ENCODE measurements at places on chromosomes 4 and X. TPM values are rescaled to one million over a fixed set of nuclear protein-coding genes. Genes with fewer than 3 reads are reported as not detected.

DNA sequence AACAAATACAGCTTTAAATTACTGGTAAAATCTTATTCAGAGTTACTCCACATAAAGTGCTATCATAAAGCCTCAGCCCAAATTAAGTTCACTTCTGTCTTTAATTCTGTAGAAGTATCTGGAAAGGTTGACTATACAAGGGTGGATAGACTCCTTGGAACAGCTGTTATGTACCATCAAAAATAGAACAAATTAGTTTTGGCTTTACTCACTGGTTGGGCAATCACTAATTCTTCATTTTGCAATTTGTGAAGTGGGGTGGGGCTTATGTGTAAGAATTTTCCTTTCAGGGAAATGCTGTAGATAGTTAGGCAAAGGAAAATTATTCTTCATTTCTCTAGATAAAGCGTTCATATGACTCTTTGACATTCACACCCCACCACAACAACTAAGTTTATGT lies 7.8 kb downstream of the DIAPH2 start:
- DNase-seq = no peak

DNA sequence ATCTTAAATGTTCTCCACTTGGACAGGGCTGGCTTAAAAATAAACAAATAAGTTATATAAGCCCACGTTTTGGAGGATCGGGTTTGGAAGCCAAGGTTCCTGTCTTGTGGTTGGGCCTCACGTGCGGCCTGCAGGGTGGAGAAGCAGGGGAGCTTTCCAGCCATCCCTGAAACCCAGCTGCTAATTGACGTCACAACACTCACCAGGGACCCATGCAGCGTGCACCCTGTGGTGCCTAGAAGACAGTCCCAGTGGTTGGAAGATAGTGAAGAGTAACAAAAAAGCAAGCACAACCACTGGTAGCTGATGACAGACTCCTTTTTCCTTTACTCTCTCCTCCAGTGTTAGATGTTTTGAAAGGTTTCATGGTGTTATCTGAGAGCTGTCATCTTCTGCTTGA lies 142.0 kb upstream of the RBPJ start:
- DNase-seq = peak; percentile 67

DNA sequence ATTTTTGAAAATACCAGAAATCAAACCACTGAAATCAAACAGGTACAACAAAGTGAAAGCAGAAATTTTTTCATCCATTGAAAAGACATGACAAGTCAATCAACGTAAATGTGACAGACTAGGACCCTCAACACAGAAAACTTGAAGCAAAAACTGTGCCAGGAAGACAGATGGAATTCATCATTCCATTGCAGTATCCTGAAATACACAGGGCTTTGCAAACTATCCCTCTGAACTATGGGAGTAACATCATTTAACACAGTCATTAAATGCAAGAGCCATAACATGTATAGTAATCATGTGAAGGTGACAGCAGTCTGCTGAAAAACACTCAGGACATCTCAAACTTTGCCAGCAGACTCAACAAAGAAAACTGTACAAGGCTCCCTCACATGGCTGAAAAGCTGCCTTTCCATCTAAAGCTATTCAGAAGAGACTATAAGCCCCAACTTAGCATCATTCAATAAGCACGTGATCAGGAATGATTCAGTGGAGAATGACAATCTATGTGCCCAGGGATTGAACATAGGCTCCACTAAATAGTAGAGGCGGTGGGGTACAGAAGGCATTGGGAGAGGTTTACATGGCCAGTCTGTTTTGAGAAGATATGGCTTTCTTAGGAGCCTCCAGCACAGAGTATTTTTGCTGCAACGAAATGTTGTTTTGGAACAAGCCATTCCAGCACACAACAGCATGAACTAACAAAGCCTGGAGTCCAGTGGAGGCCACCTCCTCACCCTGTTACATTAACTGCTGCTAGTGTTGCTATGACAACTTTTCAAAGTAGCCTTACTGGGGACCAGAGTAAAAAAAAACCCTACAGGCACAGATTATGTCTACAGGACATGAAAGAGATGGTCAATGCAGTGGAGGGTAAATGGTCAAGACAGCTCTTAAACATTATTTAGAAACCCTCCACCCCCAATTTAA lies 274.5 kb upstream of the NOCT start:
- no peak for DNase-seq

- no peak for DNase-seq
These were observed 1.5 kb downstream of the QRFPR start for GRCh38 chr4:121379276-121379675.

GRCh38 chr4:168995537-168996295 lies 14.3 kb downstream of the CBR4 start:
- DNase-seq = no peak

GRCh38 chr4:1207603-1208265 lies 35.4 kb upstream of the SPON2 start:
- peak; percentile 79 for DNase-seq

GRCh38 chrX:120727452-120727851 lies 97.6 kb upstream of the C1GALT1C1 start:
- no peak for DNase-seq

F11 gene
- total RNA-seq = 0.35 TPM

- DNase-seq = no peak
These were observed 270.9 kb downstream of the SPRY1 start for GRCh38 chr4:123667496-123667895.

MGST2 gene
- total RNA-seq = 125 TPM

DNA sequence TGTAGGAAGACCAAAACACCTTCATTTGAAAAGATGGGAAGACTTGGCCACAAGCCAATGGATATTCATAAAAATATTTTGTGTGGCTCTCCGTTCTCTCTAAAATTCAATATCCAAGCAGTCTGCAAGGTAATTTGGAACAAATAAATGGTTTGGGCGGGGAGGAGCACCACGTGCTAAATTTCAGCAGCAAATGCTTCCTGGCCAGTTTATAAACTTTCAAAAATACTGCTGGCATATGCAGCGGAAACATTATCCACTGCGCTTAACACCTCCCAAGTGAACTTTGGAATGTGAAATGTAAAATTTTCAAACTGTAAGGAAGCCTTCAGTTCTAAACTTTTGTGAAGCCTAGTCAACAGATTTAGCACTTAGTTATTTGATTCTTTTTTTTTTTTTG lies 191.0 kb downstream of the NSUN7 start:
- DNase-seq = no peak

- DNase-seq = peak; percentile 43
These were observed 26.0 kb downstream of the KIT start for GRCh38 chr4:54683616-54684346.

DNA sequence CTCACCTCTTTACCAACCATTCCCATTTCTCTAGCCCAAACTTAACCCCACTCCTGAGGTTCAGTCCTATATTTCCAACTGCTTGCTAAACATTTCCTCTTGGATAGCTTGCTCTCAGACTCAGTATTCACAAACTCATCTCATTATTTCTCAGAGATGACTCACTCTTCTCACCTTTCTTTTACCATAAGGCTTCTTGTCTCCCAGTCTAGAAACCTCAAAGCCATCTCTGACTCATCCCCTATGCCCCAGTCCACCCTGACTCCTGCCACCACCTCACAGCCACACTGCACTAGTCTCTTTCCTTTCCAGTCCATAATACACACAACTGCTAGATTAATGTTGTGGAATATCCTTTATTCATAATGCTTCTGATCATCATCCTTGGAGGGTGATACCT lies 4.8 kb downstream of the FRMPD3 start:
- no peak for DNase-seq

ARSJ gene
- total RNA-seq = 6.6 TPM

RAB33A gene
- total RNA-seq = 18.6 TPM

SLAIN2 gene
- total RNA-seq = 119 TPM

DNA sequence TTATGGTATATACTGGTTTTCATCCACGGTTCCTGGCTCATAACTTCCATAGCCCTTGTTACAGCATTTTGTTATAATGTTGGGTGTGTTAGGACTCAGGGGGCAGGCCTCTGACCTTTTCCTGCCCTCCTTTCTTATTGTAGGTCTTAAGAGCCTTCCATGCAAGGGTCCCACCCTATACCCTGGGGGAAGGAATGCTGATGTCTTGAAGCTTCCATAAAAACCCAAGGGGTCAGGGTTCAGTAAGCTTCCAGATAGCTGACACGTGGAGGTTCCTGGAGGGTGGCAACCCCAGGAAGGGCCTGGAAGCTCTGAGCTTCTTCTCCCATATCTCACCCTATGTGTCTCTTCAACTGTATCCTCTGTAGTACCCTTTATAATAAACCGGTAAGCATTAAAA lies 29.6 kb downstream of the ATP11C start:
- no peak for DNase-seq

DNA sequence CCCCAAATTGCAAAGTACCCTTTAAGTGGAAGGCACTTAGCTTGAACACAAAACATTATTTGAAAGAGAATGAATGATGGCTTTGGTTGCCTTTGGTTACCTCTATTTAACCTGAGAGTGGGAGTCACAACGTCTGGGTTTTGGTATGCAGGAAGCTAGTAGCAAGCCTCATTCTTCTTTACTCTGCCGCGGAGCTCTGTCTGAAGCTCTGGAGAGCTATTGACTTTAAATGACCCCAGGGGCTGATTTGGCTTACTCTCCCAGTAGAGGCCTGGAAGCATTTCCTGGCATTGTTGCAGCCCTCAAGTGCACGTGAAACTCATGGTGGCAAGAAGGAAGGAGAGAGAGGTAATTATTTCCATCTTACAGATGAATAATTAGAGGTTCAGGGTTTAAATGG lies 81.8 kb upstream of the MAGEA4 start:
- no peak for DNase-seq

GRCh38 chr4:81736324-81736723 lies 264.6 kb upstream of the RASGEF1B start:
- no peak for DNase-seq

DNA sequence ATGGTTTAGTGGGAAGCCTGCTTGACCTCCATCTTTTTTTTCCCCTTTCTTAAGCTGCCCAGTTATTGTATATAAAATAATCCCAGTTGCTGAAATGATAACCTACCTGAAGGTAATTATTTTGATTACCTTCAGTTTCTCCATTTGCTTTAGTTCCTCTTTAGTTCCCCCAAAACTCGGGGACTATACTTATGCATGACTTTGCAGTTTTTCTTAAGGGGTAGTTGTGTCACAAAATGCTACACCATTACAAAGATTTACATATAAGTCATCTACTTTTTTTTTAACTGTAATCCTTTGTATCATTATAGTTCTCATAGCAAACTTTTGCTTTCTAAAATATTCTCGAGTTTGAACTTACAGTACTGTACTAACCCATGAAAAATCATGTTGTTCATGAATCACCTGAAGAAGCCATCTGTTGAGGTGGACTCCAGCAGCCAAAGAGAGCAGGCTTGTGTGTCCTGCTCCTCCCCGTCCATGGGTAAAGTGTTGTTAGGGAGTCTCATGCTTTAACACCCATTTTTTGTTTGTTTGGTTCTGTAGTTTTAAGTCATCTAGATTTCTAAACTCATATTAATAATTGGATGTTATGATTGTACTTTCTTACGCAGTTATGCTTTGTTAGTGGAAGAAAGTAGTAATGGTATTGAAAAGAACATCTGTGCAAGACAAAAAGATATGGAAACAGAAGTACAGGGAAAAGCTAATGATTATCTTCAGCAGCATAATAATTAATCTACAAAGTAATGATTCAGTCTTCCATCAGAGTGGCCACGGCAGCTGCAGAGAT lies 34.6 kb downstream of the HADH start:
- no peak for DNase-seq

GRCh38 chrX:152866386-152866785 lies 31.5 kb upstream of the ZNF185 start:
- no peak for DNase-seq

GRCh38 chrX:67544281-67545035 lies 637 bp downstream of the AR start:
- peak; percentile 69 for DNase-seq

CFAP47 gene
- not detected for total RNA-seq

ADH1A gene
- total RNA-seq = 0.74 TPM

DNA sequence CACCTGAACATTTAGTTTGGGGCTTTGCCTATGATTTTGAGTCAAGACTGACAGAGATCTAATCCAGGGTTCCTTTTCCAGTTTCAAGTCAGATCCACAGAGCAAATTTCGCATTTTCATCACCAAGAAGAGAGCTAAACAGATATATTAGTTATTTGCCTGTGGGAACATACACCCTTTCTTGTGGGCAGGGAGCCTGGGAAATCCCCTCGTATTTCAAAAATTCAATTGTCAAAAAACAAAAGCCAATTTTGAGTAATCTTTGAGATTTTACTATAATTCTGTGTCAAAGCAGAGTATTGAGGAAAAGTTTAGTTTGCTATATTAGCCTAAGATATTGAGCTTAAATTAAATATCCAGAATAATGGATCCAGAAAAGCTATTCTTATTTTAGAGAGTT lies 56.6 kb downstream of the AFM start:
- DNase-seq = no peak

Measured in right cardiac atrium (tissue), 5 donors.